MM.1S (cell line): ENCODE measurements at places on chromosomes 1 and 21.

DNA sequence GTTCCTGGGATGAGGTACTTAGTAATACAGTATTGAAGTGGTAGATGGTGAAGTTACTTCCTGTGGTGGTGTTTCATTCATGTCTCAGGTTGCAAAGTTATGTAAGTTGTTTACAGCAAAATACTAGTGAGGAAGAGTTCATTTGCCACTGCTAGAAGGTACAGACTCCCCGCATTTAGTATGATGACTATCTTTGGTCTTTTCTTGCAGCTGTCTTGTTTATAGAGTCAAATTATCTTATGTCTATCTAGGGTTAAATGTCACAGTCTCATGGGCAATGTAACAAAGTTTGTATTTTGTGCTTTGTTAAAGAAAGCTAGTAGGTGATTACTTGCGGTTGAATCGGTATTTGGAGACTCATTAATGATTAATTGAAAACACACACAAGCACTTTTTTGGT, 50.2 kb downstream of the LRRC8D start:
- no peak for DNase-seq

- DNase-seq, result no peak
Observed at GRCh38 chr1:99086057-99086456, 81.4 kb upstream of the PLPPR5 start.

- no peak for DNase-seq
Observed at GRCh38 chr1:229388897-229389580, 44.9 kb downstream of the ACTA1 start.

GRCh38 chr1:242454262-242455051, 70.0 kb downstream of the PLD5 start:
- peak; percentile 56 for DNase-seq

DNA sequence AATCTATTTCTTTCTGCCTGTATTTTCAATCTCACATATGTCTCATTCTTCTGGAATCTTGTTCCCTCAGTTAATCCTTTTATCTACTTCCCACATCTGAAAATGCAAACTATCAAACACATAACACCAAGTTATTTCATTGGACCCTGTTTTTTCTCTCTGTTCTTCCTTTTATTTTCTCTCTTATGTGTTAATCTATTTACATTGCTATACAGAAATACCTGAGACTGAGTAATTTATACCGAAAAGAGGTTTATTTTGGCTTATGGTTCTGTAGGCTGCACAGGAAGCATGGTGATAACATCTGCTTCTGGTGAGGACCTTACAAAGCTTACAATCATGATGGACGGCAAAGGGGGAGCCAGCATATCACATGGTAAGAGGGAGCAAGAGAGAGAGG, 247.6 kb downstream of the TGFB2 start:
- DNase-seq, result no peak

- no peak for DNase-seq
Observed at GRCh38 chr1:19087017-19087736, 122.9 kb downstream of the UBR4 start.

GRCh38 chr1:52502789-52503188, 50.1 kb downstream of the TUT4 start:
- no peak for DNase-seq

- DNase-seq, result no peak
Observed at GRCh38 chr1:184956999-184957700, 17.2 kb downstream of the NIBAN1 start.

- no peak for DNase-seq
Observed at GRCh38 chr1:62177621-62178020, 17.0 kb upstream of the L1TD1 start.

GRCh38 chr1:185608177-185608576, 126.0 kb upstream of the HMCN1 start:
- no peak for DNase-seq

DNA sequence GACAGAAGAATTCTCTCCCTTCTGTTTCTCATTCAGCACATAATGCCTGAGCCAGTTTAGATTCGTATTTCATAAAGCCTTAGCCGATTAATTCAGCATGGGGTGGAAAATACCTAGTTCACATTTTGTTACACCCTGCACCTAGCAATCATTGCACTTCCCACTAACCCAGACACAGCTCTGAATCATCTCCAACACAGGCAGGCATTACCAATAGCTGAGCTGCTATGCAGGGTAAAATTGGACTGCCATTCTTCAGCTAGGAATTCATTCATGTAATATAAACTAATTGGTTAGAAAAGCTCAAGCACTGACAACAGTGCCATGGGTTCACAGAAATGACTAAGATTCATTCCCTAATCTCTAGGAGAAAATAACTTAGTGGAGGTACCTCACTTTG, 26.9 kb upstream of the NKAIN1 start:
- no peak for DNase-seq

- DNase-seq, result peak; percentile 21
Observed at GRCh38 chr1:219555031-219555692, 57.7 kb downstream of the ZC3H11B start.

DNA sequence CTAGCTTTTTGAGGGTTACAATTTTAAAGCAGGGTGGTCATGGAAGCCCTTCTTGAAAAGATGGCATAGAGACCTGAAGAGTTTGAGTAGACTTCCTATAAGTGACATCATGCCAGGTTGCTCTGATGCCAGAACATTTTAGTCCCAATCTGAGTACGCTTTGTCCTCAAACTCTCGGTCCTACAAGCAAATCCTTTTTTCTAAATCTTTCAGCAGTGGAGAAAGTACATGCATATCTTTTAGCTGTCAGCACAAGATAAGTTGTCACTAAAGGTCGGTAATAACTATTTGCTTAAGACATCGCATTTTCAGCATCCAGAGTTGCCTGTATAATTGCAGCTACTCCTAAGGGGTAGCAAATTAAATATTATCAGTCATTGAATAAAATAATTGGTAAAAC, 140.4 kb downstream of the ATP6V1G3 start:
- DNase-seq, result no peak

DNA sequence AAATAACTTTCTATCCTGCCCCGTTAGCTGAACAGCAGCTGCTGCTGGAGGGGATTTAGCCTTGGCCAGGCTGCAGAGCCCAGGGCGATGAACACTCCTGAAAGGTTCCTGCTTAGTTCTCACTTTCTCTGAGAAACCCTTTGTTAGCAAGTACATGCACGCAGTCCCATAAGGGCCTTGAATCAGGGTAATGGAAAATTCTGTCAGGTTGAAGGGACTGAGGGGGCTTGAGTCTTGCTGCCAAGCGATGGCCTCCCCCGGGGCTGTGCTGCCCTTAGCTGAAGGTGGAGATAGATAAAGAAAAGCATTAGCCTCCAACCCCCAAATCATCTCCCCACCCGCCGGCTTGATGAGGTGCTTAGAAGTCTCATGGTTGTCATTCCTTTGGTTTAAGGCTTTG, 7.9 kb downstream of the GJA5 start:
- DNase-seq, result no peak

DNA sequence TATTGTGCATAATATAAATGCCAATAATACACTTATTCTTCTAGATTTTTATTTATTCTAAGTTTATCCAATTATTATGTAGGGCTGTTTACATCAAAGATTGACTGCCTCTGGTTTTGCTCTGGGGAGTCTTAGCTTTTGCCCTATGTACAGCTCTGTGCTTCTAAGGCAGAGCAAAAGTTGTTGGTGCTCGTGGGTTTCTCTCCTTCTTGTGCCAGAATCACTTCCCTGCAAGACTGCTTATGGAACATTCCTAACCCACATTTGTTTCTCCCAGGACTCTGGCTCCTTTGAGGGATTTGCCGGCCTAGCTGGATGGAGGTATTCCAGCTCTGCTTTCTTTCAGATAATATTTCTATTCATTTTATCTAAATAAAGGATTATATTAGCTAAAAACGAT, 849.1 kb downstream of the USP25 start:
- no peak for DNase-seq

DNA sequence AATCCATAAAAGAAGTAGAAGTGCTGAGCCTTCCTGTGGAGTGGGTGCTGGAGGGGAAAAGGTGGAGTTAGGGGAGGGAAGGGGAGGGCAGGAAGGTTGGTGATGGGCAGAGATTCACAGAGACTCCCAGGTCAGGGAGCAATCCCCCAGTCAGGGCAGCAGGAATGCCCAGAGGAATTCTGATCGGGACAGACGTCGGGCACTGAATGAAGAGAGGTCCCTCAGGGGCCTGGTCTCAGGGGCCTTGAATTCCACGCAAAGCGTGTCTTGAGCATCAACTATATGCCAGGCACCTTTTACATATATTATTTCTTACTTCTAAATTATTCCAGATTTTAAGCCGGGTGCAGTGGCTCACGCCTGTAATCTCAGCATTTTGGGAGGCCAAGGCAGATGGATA, 7.2 kb upstream of the PADI1 start:
- DNase-seq, result no peak

GRCh38 chr1:240771450-240771849, 159.5 kb upstream of the GREM2 start:
- DNase-seq, result no peak

DNA sequence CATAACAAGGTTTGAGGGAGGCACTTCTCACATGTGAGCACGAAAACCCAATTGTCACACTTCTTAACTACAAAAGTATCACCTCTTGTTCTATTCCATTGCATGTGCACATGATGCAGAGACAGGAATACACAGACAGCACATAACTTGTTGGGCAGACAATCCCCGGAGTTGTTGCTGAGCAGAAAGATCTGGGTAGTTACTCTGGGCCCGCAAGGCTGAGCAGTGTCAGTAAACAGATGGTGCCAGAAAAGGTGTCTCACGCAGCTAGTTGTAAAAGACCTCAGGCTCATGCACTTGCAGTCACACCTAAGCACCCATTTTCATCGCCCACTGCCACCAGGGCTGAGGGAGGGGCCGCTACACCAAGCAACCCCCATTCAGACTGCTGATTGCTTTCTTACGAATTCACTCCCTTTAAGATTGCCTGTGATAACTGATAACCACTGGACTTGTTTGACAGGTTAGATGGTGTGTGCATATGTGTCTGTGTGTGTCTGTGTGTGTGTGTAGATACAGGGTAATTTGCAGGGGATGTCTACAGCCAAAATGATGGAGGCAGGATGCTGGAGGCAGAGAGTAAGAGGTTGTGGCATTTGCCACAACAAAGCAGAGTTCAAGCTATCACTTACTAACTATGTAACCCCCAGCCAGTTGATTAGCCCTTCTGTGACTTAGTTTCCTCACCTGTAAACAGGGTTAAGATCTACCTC, 4.2 kb downstream of the LGR6 start:
- no peak for DNase-seq

GRCh38 chr1:116334015-116334547, 39.0 kb upstream of the ATP1A1 start:
- no peak for DNase-seq

- no peak for DNase-seq
Observed at GRCh38 chr1:164675342-164675904, 116.4 kb downstream of the PBX1 start.

- no peak for DNase-seq
Observed at GRCh38 chr1:212669600-212669999, 30.0 kb downstream of the BATF3 start.

DNA sequence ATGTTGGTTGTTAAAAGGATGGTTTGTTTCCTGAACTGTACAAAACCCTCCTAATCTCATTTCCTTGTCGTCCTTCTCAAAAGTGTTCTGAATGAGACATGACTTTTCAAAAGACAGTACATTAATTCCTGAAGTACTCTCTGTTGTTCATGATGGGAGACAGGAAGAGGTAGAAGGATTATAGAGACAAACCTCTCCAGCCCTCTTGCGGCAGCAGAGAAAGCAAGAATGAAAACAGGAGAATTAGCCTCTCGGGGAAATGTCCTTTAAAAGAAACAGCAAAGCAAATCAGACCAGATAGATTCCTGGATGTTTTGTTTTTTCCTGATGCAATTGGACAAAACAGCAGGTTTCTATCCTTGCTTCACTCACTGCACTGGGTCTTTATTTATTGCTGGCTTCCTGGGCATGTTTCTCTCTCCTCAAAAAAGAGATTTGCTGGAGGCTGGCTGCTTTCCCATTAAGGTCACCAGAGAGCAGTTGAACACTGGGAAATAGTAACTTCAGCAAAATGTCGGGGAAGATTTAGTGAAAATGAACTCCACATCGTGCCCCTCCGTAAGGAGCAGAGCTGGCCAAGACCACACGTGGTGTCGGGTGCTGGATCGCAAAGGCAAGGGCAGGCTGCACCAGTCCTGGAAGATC, 145.8 kb upstream of the SYT6 start:
- no peak for DNase-seq

GRCh38 chr1:241275981-241276380, 81.0 kb downstream of the RGS7 start:
- no peak for DNase-seq

DNA sequence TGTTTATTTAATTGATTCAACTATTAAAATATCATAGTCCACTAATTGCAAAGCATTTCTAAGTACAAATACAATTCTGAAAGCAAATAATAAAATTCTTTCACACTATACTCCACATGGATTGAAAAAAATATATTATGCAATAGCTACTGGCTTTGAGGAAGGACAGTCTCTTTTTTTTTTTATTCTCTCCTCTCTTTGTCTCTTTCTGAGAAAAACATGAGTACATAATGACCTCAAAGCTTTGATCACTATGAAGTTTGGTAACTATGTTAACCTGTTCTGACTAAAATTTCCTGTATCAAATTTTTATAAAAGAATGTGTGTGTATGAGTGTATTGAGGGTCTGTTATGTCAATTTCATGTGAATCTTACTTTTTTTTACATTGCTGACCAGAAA, 96.2 kb downstream of the RGS2 start:
- DNase-seq, result no peak

DNA sequence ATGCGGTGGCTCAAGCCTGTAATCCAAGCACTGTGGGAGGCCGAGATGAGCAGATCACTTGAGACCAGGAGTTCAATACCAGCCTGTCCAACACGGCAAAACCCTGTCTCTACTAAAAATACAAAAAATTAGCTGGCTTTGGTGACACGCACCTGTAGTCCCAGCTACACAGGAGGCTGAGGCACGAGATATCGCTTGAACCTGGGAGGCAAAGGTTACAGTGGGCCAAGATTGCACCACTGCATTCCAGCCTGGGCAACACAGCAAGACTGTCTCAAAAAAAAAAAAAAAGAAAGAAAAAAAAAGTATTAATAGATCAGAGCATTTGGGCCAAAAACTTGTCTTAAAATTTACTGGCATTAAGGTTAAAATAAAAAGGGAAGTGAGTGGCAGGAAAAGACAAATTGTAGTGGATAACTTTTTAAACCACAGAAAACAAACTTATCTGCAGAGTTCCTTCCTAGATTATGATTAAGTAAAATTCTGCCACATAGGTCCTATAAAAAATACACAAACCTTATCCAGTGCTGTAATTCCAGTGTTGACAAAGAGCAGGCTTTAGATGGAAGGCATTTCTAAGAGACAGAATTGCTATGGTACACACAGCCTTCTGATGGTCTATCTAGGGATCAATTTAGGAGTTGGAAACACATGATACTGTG, 53.3 kb downstream of the EIF4G3 start:
- DNase-seq, result no peak

- DNase-seq, result peak; percentile 53
Observed at GRCh38 chr1:44031252-44032169, at the start of gene SLC6A9. Gene SLC6A9 (minus strand): TSS chr1:44031462. CDS start chr1:44024277, 7,185 bp downstream.

GRCh38 chr1:204962742-204963632, 80.0 kb upstream of the CNTN2 start:
- DNase-seq, result no peak
